Germinal center (tissue), 1 donor: ENCODE measurements at places on chromosomes 6 and 20.

DNA sequence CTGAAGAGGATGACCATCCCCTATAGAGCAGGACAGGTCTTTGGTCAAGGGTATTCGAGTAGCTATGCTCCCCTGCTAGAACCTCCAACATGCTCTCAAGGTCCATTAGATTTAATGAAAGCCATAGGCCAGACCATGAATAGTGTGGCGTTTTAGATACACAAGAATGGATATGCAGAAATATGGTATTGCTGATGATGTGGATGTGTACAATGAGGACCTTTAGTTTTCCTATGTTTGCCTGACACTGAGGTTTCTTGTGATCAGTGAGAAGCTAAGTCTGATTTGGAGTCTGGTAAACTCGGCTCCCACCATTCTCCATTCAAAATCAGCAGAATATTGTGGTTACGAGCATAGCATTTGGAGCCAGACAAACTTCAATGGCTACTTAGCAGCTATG is 125.6 kb downstream of the TSHZ2 start:
- no peak for DNase-seq

- peak; percentile 66 for DNase-seq
Observed at GRCh38 chr6:150016324-150017185, 8.8 kb downstream of the RAET1L start.

DNA sequence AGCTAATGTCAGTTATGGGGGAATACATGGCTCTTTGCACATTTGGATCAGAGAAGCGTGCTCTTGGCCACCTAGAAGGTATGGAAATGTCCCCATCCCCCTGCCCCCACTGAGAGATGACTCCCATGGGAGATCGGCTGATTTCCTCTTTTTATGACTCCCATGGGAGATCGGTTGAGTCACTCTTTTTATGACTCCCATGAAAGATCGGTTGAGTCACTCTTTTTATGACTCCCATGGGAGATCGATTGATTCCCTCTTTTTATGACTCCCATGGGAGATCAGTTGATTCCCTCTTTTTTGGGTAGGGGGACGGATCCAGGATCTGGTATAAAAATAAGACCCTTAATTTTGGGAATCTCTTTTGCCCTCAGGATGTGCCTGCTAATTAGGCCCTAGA is 10.3 kb upstream of the TAAR9 start:
- no peak for DNase-seq

DNA sequence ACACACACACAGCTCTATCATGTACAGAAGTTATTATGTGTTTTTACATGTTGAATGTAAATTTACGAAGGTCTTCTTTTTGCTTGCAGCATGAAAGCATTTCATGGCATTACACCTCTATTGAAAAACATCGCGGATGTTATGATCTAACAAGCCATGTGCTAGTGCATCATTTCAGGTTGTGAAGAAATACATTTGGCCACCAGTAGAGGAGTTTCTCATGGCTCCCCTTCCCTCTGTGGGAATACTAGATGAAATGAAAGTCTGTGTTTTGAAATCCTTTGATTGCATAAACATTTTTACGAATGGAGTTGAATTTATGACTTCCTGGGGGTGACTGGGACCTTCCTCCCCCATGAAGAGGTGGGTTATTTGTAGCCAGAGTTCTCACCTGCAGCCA is 17.7 kb downstream of the MAS1 start:
- no peak for DNase-seq

GRCh38 chr20:60934724-60935123 is 317.3 kb upstream of the CDH4 start:
- DNase-seq: no peak

DNA sequence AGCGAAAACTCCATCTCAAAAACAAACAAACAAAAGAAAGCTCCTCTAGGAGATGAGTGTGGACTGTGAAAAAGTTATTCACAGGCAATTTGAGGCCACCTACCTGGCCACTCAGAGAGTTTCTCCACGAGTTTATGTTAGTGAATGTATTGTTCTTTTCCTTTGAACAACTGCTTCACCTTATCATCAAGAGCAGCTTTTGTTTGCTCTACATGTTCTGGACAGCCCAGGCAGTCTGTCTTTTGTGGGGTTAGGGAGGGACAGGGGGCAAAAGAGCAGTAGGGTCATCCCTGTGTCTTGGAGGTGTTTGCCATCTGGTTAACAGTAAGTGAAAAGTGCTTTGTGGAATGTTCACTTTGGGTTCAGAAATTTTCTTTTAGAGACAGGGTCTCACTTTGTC is 8.0 kb downstream of the CASS4 start:
- no peak for DNase-seq

GRCh38 chr6:106452628-106453027 is 92.1 kb downstream of the CRYBG1 start:
- DNase-seq: no peak

GRCh38 chr20:17589161-17589834 is 19.4 kb downstream of the DSTN start:
- DNase-seq: no peak

DNA sequence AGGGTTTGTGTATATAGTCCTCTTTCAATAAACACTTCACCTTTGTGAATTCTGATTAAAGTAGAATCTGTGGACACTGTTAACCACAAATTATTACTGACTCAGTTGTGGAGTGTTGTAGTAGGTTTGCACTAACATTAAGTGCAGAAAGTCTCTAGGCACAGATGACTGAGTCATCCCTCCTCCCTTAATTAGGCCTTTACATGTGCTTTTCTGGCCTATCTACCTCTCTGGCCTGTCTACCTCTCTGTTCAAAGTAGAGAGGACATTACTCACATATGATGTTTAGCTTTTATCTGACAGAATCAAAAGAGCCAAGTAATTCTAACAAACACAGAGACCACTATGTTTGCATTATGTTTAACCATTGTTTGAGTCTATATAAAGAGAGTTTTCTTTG is 783.0 kb downstream of the TENT5A start:
- no peak for DNase-seq
